ENCODE measurements at places on chromosomes 11 and 22.

- peak; percentile 71 for DNase-seq
Observed at GRCh38 chr22:22877523-22878210, 9.9 kb upstream of the IGLL5 start.

GRCh38 chr11:132878111-132878510, 654.2 kb downstream of the OPCML start:
- no peak for DNase-seq

- no peak for DNase-seq
Observed at GRCh38 chr11:83938148-83938547, 652.0 kb upstream of the CCDC90B start.

DNA sequence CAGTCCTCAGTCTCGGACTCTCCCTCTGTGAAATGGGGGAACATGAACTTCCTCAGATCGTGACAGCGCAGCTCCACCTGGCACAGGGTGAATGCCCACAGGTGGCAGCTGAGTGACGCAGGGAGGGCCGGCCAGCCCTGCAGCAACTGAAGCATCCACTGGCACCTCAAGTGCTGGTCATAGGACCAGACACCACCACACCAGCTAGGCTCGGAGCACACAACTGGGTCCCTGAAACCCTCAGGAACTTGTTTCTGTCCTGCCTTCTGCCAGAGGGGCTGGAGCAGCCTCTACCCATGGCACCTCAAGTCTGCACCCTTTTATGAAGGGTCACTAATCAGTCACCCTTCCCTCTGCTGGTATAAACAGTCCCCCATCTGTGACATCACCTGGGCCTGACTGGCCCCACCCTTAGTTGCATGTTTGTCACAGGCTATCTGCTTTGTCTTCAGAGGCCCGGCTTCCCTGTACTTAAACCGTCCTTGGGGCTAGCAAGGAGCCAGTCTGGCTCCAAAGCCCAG, 7.4 kb upstream of the CDC42BPG start:
- DNase-seq = no peak

DNA sequence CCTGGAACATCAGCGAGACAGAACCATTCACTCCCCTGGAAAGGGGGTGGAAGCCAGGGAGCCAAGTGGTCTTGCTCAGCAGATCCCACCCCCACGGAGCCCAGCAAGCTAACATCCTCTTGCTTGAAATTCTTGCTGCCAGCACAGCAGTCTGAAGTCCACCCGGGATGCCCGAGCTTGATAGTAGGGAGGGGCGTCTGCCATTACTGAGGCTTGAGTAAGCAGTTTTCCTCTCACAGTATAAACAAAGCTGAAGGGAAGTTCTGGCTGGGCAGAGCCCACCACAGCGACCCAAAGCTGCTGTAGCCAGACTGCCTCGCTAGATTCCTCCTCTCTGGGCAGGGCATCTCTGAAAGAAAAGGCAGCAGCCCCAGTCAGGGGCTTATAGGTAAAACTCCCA, 764.8 kb upstream of the LUZP2 start:
- DNase-seq = no peak

DNA sequence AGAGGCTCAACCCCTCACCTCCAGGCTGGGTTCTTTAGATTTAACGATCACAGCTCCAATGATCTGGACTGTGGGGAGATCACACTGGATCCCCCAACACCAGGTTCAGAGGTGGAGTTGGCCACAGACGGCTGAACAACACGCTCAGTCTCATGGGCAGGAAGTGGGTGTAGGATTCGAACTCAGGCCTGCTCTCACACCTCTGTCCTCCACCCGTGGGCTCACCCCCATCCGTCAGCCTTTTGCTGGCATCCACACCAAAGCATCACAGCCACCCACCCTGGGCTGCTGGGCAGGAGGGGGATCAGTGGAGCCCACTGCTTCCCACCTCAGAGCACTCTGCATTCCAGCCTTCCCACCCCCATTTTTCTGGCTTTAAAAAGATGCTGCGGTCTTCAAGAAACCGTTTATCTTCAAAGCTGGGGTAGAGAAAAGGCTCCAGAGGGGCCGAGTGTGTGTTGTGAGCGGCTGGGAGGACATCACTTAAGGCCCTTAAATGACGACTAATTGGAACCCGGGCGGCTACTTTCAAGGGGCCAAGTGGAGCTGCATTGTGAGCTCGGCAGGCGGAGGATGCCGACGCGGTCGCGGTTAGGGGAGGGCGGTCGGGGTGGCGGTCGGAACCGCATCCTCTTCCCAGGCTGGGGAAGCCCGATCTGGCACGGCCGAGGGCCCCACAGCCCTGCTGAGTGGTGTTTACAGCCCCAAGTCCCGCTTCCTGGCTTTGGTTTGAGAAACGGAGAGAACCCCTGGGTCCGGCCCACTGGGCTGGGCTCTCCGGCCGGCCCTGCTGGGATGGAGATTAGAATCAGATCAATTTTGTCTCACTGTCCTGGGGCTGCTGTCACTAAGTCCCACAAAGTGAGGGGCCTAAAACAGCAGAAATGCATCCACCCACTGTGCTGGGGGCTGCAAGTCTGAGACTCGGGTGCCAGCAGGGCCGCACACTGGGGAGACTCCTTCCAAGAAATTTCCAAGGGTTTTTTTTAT, 15.9 kb upstream of the FGF3 start:
- DNase-seq = no peak

DNA sequence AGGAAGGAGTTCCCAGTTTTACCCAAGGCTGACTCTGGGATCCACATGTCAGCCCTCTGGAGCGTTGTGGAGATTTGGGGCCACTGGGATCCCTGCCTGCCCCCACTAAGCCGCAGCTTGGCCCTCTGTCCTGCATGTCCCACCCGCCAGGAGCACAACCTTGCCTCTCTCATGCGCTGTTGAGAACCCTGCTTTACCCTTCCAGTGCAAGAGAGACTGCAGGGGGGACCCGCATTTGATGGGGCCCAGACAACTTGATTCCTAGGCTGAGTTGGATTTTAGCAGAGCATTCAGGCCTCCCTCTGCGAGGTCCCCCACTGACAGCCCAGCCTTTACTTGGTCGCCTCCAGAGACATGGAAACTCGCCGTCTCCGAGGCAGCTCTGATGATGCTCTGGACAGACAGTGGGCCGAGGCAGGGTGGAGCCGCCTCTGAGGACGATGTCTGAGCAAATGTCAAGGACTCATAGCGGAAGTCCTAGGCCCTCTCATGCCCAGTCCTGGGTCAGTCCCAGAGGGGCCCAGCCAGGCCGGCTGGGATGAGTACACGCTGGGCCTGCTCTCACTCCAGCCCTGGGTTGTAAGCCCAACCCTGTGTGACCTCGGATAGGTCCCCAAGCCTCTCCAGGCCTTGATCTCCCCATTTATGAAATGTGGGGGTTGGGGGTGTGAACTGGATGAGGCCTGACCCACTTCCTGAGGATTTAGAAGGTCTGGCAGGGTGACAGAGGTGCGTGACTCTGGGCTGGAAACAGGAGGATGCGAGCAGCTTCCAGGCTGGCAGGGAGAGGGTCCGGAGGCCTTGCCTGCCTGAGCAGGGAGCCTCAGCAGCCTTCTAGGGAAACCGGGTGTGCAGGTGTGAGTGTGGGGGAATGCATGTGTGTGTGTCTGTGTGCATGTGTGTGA, 630 bp downstream of the CD5 start:
- DNase-seq = no peak

- no peak for DNase-seq
Observed at GRCh38 chr11:123301013-123301591, 106.1 kb upstream of the CLMP start.

DNA sequence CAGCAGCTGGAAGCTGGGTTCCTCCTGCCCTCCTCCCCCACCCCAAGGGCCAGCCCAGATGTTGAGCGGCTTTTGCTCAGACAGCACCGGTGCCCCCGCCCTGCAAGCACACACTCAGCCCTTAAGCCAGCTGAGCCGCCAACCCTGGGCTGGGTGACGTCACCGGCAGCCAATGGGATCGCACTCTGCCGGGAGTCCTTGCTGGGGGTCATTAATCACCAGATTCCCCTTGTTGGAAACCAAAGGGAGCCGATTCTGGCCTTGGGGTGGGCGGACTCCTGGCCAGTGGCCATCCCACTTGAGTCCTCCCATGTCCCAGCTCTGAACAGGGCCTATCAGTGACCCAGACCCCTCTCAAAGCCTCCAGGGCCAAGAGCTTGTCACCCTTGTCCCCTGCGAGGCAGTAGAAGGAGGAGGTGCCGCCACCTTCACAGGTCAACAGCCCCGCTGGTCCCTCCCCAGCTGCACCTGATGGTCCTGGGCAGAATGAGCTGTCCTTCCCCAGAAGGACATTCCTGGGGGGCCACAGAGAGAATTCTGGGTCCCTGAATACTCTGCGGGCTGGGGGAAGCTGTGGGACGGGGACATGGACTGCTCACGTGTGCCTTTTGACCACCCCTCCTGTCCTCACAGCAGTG, 7.4 kb downstream of the DUSP8 start:
- no peak for DNase-seq

- DNase-seq = no peak
Observed at GRCh38 chr11:112300094-112300786, 39.6 kb upstream of the PLET1 start.

- no peak for DNase-seq
Observed at GRCh38 chr22:40042312-40042711, 47.6 kb downstream of the FAM83F start.

- DNase-seq = no peak
Observed at GRCh38 chr11:60899977-60900376, 6.4 kb downstream of the PRPF19 start.

DNA sequence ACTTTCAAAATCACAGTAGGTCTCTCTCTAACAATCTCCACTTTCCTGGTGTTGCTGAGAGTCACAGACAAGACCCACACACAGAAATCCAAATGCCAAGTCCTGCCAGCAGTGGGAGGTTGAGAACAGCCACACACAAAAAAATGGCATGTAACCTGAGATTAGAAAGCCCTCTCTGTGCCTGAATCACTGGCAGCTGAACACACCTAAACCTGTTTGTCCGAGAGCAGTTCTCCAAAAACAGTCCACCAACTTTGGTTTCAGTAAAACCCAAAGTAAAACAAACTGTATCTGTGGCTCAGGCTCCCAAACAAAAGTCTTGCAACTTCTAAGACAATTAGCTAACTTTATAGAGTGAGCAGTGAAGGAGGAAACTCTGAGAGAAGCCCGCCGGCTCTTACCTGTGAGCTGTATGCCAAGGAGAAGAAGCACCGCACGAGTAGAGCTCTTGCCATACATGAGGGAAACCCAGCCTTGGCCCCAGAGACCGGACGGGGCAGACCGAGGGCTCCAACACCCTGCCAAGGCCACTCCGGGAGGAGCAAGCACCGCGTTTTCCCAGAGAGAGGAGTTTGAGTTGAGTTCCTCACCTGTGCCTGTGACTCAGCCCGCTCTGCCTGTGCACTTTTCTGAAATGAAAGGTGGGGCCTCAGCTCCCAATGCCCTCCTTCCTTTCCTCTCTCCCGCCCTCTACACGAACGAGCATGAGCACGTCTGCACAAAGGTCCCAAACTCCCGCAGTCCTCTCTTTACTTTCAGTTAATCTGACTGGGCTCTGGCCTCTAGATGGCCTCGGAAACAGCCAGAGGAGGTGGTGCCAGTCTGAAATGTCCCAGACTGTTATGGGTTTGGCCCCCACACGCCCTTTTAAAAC, at the start of gene MPZL2:
MPZL2 (minus strand) TSS at position 603 of the 874 bp plus-strand sequence; CDS start at position 459, 144 bp downstream.
- DNase-seq = no peak

All from stimulated activated naive CD4-positive, alpha-beta T cell treated with Interleukin-2 at 50 U/mL for 16 hours (primary cell).